AG08396 (cell line): ENCODE measurements at places on chromosomes 13 and 19.

- no peak for DNase-seq
These were observed 15.1 kb downstream of the ZNF442 start for GRCh38 chr19:12350185-12350889.

DNA sequence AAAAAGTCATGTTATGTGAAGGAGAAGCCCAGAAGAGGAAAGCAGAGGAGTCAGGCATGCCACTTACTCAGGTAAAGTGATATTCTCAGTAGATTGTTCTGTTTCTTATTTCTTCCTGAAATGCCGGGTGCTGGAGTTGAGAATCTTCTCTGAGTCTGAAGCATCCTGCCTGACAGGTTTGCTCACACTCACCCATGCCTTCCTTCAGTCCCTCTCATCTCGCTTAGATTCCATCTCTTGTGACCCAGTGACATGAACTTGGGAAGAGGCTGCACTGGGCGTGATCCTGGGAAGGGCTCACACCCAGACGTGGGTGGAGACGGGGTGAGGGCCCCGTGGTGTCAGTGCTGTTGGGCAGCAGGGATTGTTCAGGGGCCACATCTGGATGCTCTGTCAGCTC lies 8.1 kb downstream of the ZNF766 start:
- DNase-seq: no peak

GRCh38 chr19:39296906-39297305 lies 699 bp downstream of the IFNL1 start:
- DNase-seq: no peak

DNA sequence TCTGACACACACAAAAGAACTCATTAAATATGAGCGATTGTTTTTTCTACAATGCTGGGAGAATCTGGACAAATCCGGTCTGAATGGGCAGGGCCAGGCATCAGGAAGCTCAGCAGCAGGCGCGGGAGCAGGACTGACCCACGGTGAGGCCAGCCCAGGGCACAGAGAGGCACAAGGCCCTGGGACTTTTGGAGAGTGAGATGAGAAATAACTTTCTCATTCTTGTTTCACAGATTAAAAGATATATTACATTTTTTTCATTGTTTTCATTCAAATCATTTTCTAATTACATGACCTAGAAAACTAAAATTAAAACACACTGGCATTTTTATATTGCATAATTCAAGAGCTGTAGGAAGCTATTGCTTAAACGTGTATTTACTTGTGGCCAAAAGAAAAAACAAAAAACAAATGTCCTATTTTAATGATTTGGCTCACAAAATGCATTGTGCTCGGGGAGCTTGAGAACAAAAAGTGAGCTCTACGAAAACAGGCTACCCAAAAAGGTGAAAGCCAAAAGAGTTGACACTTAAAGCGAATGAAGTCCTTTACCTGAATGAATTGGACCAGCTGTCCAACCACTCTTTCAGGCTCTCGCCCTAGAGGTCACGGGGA lies 133.1 kb downstream of the TNFRSF19 start:
- no peak for DNase-seq

DNA sequence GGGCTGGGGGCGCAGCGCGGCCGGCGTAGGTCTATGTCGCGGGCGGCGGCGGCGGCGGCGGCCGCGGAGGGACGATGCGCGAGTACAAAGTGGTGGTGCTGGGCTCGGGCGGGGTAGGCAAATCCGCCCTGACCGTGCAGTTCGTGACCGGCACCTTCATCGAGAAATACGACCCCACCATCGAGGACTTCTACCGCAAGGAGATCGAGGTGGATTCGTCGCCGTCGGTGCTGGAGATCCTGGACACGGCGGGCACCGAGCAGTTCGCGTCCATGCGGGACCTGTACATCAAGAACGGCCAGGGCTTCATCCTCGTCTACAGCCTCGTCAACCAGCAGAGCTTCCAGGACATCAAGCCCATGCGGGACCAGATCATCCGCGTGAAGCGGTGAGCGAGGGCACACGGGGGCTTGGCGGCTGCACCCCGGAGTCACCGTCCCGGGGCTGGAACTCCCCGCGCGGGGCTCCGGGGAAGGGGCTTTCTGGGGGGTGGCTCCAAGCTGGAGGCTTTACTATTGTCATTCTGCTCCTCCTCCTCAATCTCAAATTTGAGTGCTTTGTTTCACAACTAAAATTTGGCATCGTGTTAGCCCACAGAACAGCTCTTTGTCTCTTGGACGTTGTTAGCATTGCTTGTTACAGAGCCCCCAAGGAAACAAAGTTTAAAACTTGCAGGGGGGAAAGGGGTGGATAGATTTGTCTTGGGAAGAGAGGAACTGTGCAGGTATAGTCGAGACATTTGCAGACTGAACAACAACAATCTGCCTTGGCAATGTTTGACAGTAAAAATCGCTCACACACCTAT lies 630 bp downstream of the RAP2A start:
- DNase-seq: peak; percentile 9

DNA sequence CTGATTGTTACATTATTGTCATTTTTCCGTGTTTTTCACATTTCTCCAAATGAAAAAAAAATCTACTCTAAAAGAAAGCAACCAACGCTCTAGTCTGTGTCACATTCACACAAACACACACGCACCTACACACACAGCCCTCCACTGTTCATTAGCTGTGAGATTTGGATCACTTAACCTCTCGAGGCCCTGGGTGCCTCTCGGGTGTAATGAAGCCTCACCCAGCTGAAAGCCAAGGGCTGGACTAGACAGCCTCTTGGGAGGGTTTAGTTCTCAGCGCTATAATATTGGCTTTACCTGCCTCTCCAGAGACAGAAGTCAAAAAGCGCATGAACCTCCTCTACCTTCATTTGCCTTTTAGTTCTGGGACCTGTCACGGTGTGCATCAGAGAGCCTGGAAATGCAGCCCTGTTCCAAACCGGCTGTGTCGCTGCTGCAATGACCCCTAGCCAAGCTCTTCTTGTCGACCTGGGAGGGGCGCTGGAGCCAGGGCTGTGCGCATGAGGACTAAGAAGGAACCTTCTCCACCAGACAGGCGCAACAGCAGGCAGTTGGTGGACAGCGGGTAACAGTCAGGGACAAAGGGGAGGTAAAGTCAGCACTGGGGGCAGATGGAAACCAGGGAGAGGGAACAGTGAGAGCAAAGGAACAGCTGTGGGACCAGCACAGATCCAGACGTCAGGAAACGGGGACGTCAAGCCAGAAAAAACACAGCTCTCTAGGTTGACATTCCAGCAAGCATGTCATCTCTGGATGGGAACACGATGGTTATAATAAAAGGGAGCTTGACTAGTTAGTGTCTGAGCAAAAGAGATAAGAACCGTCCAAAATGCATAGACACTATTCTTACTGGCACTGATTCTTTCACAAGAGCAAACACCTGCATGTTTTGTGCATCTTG lies 375.9 kb downstream of the EFNB2 start:
- no peak for DNase-seq

- no peak for DNase-seq
These were observed 55.5 kb downstream of the ENOX1 start for GRCh38 chr13:43731296-43731695.

DNA sequence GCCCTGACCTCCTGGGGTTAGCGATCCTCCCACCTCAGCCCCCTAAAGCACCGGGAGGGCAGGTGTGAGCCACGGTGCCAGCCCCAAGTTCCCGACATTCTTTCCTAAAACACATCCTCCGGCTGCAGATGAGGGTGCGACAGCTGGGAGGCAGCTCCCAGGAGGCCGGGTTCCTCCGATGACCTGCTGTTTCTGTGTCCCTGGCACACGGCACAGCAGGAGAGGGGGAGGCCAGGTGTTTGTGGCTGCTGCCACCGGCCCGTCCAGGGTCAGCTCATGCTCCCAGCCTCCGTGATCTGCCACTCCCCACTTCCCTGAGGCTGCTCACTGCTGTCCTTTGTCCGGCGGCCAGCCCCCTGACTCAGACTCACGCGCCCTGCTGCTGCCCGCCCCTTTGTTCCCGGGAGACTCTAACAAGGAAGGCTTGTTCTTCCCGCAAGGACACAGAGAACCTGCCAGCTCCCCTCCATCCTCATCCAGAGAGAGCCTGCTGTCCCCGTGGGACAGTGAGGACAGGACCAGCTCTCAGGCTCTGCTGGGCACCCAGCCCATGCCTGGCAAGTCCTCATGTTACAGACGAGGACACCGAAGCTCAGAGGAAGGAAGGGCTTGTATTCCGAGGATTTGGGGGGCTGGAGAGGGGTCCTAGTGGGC lies 10.6 kb upstream of the MADCAM1 start:
- no peak for DNase-seq

- no peak for DNase-seq
These were observed 435.7 kb downstream of the EFNB2 start for GRCh38 chr13:106099765-106100164.

GRCh38 chr13:68609661-68610060 lies 1379.5 kb upstream of the PCDH9 start:
- no peak for DNase-seq

DNA sequence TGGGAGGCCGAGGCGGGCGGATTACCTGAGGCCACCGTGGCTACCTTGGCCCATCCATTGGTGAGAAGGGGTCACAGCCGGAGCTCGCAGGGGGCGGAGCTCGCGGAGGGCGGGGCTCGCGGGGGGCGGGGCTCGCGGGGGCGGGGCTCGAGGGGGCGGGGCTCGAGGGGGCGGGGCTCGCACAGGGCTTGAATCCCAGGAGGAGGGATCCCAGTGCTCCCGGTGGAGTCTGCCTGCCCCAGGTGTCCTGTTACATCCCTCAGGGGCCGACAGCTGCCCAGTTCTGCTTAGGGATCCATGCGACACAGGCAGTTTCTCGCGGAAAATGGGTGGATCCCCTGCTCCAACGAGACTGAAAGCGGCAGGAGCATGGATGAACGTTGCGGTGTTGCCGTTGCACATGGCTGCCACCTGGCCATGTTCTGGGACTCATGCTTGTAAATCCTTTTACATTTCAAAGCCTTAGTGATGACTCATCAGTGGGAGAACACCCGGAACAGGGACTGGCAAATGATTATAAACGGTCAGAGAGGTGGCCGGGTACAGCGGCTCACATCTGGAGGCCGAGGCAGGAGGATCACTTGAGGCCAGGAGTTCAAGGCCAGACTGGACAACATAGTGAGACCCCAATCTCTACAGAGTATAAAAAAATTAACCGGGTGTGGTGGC lies 25.1 kb downstream of the TMPRSS9 start:
- peak; percentile 84 for DNase-seq

GRCh38 chr19:32662186-32662585 lies 12.8 kb downstream of the ANKRD27 start:
- no peak for DNase-seq

DNA sequence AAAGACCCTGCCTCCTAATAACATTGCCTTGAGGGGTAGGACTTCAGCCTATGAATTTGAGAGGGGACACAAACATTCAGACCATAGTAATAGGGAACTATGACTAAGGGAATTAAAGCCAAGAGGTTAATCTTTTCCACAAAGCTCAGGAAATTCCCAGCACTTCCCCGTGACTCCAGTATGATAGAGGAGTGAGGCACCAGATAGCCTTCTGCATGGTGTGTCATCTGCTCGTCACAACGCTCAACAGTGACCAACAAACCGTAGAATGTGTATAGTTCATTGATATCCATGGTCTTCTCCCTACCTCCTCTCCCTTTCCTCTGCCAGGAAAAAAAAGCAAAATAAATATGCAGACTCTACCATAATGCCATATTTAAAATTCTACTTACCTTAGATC lies 64.4 kb downstream of the B3GLCT start:
- DNase-seq: no peak

DNA sequence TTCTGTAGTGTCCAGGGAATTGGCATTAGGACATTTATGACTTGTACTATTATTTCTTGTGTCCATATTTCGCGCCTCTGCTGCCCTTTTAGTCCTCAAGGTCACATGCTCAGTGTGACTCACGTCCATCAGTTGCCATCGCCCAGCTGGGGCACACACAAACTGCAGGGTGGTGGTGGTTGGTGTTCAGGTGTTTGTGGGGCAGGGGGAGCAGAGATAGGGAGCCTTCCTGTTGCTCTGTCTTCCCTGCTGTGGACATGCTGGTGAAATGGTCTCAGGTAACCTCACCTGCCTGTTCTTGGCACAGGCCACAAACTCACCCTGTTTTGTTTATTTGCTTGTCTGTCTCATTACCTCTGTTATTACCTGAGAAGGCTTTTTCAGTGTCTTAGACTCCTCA lies 22.4 kb downstream of the PRR12 start:
- peak; percentile 53 for DNase-seq

- no peak for DNase-seq
These were observed 7.6 kb upstream of the MLLT1 start for GRCh38 chr19:6287269-6287885.
